OCI-M1 (cell line): ENCODE measurements at places on chromosomes 16 and 17.
A peak's percentile ranks its signal among the peaks of the same experiment; 100 is the strongest.

- no peak for DNase-seq
Measured at GRCh38 chr17:28460901-28461300, 12.5 kb upstream of the SLC13A2 start.

DNA sequence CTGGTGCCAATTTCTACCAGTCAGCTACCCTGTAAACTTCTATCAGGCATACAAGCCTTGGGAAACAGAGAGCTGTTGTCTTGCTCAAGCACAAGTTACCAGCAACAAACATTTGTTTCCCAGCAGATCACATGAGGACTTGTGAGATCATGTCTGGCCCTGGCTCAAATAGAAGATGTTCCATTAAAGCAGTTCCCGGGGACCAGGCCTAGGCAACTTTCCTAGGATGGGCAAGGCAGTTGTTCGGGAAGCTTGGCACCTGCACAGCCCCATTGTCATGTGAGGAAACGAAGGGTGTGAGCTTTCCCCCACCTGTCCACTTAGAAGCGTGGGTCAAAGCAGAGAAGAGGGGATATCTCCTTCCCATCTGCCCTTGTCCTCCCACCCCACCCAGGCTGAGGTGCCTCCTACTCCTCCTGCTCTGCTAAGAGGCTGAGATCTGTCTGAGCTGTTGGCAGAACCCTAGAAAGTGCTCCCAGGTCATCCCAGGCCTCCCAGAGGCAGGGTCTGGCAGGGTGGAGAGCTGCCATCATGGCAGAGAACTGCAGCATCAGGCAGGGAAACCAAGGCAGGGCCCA is 11.2 kb upstream of the SLC47A2 start:
- DNase-seq = no peak

DNA sequence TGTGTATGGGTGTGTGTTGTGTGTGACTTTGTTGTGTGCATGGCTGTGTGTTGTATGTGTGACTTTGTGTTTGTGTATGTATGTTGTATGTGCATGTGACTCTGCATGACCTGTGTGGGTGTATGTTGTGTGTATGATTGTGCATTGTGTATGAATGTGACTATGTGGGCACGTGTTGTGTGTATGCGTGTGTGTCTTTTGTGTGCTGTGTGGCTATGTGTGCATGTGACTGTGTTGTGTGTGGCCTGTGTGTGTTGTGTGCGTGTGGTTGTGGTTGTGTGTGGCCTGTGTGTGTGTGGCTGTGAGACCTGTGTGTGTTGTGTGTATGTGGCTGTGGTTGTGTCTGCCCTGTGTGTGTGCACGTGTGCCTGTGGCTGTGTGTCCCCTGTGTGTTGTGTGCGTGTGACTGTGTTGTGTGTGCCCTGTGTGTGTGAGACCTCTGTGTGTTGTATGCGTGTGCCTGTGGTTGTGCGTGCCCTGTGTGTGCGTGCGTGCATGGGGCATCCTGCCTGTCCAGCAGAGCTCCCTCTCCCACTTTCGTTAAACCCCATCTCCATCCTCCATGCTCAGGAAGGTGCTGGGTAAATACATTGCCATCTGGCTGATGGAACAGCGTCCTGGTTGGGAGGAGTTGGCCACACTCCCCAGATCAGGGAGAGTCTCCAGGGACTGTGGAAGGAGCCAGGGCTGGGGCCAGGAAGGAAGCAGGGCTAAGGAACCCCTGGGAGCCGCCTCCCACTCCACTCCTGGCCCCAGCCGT is 90.1 kb upstream of the GSE1 start:
- no peak for DNase-seq

DNA sequence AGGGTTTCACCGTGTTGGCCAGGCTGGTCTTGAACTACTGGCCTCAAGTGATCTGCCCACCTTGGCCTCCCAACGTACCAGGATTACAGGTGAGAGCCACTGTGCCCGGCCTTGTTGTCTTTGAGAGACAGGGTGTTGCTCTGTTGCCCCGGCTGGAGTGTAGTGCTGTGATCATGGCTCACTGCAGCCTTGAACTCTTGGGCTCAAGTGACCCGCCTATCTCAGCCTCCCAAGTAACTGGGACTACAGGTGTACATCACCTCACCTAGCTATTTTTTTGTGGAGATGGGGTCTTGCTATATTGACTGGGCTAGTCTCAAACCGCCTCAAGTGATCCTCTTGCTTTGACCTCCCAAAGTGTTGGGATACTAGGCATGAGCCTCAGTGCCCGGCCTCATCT is 68.4 kb downstream of the PGS1 start:
- DNase-seq = no peak

GRCh38 chr17:17792551-17793377 is 44.0 kb downstream of the SREBF1 start:
- DNase-seq = no peak

- DNase-seq = no peak
Measured at GRCh38 chr16:56068816-56069215, 122.5 kb upstream of the GNAO1 start.

- no peak for DNase-seq
Measured at GRCh38 chr17:55435408-55435807, 13.8 kb upstream of the MMD start.

DNA sequence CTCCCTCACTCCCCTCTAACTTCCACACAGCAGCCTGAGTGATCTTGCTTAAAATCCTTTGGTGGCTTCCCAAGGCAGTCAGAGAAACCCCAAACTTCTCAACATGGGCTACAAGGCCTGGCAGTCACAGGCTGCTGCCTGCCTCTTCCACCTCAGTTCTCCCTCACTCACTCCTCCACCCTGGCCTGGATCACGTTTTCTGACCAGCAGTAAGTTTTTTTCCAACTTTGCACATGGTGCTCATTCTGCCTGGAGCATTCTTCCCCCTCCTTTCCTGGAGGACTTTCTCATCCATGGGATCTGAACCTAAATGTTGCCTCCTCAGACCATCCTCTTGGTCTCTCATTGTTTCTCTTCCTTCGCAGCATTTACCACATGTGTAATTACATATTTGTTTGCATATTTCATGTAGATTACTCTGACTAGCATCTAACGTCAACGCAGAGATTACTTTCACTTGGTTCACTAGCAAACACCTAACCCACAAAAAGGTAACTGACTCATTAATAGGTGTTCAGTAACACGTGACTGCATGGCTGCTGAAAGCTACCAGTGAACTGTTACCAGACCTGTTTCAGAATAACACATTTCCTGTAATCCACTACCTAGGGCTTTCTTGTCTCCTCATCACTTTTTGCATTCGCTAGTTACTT is 17.1 kb downstream of the GNA13 start:
- DNase-seq = no peak

- DNase-seq = no peak
Measured at GRCh38 chr17:78997231-78997741, 12.3 kb downstream of the CANT1 start.

GRCh38 chr17:10149573-10150399 is 48.6 kb downstream of the GAS7 start:
- DNase-seq = peak; percentile 66

DNA sequence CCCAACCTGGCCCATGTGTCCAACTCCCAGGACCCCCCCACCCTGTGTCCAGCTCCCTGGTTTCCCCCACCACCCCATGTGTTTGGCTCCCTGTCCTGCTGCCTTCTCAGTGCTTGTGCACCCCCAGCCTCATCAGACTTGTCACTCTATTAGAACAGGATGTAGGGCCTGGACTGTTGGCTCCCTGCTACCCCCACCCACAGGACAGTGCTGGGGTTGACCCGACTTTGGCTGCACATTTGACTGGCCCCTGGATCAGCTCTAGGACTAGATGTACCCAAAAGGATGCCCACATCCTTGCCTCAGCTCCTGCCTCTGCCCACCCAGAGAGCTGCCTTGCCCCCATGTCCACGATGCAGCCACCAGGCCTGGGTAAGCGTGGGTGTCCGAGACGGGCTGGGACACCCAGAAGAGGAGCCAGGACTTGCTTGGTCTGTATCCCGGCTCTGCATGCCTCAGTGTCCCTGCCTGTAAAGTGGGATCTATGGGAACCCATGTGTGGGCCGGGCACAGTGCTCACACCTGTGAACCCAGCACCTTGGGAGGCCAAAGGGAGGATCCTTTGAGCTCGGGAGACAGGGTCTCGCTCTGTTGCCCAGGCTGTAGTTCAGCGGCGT is 1.5 kb upstream of the CCDC57 start:
- peak; percentile 38 for DNase-seq

DNA sequence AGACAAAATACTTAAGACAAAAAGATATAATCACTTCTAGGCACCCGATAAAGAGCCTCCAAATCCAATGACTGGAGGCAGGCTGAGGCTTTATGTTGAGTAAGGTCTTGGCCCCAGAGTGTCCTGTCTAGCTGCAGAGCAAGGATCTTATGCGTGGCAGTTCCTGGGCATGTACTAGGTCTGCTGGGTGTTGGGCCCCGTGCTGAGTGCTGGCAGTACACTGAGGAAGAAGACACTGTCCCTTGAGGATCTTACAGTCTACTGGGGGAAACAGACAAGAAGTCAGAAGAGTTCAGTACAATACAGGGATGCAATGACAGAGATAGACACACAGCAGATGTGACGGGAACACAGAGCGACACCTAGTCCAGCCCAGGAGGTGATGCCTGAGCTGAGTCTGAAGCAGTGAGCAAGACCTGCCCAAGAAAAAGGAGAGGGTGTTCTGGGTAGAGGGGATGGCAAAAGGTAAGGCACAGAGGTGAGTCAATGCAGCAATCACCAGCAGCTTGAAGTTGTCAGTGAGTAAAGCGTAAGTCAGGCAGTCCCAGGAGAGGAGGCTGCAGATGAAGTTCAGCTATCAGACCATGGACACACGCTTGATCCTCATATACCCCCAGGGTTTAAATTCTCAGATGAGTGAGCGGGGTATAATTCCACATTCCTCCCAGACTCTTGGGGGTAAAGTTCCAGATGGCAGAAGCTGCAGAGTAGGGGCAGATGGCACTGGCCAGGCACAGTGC is 18.1 kb downstream of the MAP3K14 start:
- DNase-seq = no peak

DNA sequence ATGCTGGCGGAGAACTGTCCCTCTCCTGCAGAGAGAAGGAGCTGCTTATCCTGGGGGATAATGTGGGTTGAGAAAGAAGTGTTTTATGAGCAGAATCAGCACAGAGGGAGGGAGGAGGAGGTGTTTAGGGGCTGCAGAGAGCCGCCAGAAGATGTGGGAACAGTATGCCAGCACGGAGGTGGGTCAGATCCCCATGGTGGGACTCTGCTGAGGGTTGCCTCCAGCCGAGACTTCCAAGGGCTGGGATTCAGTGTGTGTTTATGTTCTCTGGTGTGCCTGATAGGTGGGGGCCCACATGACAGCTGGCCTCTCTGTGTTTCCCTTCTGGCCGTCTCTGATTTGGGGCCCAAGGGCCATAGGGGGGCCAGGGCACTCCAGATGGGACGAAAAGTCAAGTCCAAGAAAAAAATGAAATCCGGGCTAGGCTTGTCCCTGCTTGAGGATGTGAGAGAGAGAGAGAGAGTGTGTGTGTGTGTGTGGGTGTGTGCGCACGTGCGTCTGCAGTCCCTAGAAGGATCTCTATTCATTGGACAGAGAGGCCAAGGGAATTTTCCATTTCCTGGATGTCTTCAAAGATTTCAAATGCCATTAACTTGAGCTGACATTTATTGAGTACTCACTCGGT is 21.6 kb downstream of the PRKCB start:
- no peak for DNase-seq

DNA sequence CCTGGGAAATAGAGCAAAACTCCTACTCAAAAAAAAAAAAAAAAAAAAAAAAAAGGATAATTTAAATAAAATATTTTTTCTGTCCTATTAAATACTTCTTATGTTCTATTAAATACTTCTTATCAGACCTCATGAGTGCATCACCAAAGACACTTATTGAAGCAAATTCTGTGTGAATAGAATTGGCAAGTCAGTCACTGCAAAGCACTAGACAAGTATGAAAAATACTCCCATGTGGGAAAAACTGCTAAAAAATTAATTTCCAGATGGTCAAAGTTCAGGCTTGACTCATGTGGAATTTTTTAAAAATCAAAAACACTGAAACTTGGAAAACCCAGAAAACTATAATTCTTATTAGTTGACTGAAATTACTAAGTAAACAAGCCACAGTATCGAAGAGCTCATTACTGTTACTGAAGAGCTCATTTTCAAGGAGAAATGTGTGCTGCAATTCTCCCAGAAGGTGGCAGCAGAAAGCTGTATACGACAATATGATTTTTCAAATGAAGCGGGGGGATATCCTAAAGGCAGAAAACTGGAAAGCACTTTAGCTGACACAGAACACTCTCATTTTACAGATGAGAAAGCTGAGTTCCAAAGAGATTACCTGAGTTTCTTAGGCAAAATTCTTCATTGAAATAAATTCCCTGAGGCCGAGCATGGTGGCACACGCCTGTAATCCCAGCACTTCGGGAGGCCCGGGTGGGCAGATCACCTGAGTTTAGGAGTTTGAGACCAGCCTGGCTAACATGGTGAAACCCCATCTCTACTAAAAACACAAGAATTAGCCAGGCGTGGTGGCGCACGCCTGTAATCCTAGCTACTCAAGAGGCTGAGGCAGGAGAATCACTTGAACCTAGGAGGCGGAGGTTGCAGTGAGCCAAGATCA is 15.9 kb upstream of the FBXO47 start:
- DNase-seq = peak; percentile 80

- DNase-seq = no peak
Measured at GRCh38 chr17:82098939-82099763, 1.1 kb upstream of the FASN start.

DNA sequence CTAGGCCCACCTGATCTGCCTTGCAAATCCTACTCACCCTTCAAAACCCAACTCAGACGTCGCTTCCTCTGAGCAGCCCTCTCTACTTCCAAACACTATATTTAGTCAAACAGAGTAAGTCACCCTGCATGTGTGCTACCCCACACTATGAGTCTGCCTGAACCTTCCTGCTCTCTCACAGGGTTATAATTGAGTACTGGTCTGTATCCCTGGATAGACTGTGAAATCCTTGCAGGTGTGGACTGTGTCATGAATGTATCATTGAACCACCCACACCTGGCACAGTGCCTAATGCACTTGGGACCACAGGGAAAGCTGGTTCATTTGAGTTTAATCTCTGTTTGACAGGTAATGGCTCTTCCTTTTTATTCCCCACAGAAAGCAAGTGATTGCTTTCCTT is 3.4 kb downstream of the FBXO39 start:
- DNase-seq = no peak

GRCh38 chr17:41695954-41696757 is 7.5 kb downstream of the EIF1 start:
- peak; percentile 89 for DNase-seq

GRCh38 chr17:70238646-70239045 is 69.3 kb downstream of the KCNJ2 start:
- DNase-seq = peak; percentile 69

GRCh38 chr17:69959283-69959682 is 115.7 kb upstream of the KCNJ16 start:
- no peak for DNase-seq
